SJSA1 (cell line): ENCODE measurements at places on chromosomes 3 and 15. TPM values are rescaled to one million over a fixed set of nuclear protein-coding genes. Genes with fewer than 3 reads are reported as not detected.

ECE2 gene
- total RNA-seq: not detected in 2 replicates

APOD gene
- total RNA-seq: not detected in 2 replicates

FES gene
- 0.16 TPM in 1 of 2 replicates, not detected in the other for total RNA-seq

GTF2E1 gene
- total RNA-seq: 15.6 and 17.0 TPM in 2 replicates

CCDC33 gene
- total RNA-seq: not detected in 2 replicates

DNA sequence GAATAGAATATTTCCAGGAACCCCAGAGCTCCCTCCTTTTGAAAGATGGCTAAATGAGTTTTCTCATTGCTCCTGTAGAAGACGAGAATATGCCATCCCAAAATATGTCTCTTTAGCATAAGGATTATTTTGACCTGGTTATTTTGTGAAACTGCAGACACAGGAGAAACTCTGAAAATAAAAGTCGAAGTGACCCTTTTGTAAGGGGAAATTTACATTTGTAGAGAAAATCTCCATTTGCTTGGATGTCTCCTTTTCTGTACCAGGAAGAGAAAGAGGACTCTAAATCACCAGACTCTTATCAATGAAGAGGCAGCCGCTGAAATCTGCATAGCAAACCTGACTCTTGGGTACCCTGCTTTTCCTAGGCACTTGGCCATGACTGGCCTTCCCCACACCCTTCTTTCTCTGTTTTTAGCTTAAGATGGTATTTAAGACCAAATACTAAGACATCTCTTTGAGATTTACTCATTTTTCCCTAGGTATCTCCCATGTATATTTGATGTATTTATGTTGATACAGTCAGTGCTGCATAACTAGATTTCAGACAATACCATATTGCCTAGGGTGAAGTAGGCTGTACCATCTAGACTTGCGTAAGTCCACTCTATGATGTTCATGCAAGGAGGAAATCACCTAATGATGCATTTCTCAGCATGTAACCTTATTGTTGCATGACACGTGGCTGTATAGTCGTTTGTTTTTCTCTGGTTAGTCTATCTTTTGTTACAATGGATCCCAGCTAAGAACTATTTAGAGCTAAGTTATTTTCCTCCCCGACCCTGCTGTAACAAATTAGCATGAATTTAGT, 98.2 kb upstream of the UBE3A start:
- no peaks in the 10 kb centered on the region for H3K27me3 ChIP-seq
- no peaks in the 10 kb centered on the region for H3K4me1 ChIP-seq
- H3K36me3 ChIP-seq: no peaks in the 10 kb centered on the region
- H3K27ac ChIP-seq: no peak overlapping the region

DNA sequence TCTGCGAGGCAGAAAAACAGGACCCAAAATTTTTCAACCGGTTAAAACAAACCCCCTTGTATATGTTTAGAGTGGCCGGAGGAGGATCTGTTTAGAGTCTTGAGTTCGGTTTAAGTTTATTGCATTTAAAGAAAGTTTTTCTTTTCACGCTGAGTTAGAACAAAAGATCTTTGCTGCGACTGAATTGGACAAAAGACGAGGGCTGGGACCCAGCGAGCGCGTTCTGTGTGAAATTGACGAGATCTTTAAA, 9.8 kb downstream of the NR2F2 start:
- H3K4me1 ChIP-seq: peaks cover 35% of the 10 kb centered on the region
- peaks cover 75% of the 10 kb centered on the region for H3K36me3 ChIP-seq
- H3K4me3 ChIP-seq: peak overlapping the region; percentile 55

MYO5A gene
- total RNA-seq: 23.2 and 36.3 TPM in 2 replicates

DNA sequence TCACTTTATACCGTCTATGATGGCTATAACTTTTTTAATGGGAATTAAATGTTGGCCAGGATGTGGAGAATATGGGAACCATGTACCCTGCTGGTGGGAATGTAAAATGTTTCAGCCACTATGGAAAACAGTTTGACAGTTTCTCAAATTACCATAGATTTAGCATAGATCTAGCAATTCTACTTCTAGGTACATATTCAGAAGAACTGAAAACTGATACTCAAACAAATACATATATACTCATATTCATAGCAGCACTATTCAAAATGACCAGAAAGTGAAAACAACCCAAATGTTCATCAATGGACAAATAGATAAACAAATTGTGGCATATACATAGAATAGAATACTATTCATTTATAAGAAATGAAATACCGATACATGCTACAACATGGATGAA, 539.4 kb downstream of the IGSF11 start:
- DNase-seq: no peak
- H3K27me3 ChIP-seq: no peaks in the 10 kb centered on the region
- H3K27ac ChIP-seq: no peak overlapping the region
- no peaks in the 10 kb centered on the region for H3K4me1 ChIP-seq

DNA sequence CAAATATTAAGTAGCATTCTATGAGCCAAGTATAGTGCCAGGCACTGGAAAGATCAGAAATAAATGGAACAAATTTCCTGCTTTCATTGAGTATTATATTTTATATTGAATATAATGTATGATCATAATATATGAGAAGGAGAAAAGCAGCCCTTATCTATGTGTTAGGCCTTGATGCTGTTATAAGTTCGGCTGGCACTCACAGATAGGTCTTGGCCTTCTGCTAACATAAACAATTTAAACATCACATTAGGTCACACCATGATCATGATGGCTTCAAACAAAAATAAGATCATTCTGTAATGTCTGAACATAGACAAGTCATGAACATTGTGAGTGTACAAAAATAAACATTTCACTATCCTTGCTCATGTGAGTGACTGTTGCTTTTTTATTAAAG, 584.0 kb upstream of the ZNF385D start:
- DNase-seq: no peak
- H3K4me3 ChIP-seq: no peak overlapping the region

GRCh38 chr15:90576711-90577389, 47.1 kb downstream of the CRTC3 start:
- 0 out of 2 replicates have a peak, but pooled peaks cover 5% of the 10 kb centered on the region for H3K36me3 ChIP-seq
- H3K27me3 ChIP-seq: no peaks in the 10 kb centered on the region
- H3K27ac ChIP-seq: no peak overlapping the region
- H3K4me1 ChIP-seq: no peaks in the 10 kb centered on the region
- DNase-seq: no peak
